ENCODE measurements at places on chromosomes 2 and 18.

GRCh38 chr18:58535340-58536201, 93.3 kb downstream of the ALPK2 start:
- DNase-seq: peak; percentile 28

DNA sequence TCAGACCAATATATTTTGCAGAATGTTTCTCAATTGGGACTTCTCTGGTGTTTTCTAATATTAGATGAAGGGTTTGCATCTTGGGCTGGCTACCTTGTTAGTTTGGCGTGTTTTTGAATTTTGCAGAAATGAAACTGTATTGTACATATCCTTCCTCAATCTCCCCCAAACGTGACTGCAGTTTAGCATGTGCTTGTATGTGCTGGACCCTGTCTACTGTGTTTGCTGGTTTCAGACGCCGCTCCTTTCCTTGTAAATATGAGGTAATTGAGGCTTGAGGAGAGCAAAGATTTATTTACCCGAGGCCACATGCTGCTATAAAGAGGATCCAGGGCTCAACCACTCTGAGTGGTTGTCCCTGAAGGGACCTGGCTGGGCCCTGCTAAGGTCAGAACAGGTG, 57.2 kb downstream of the NGEF start:
- DNase-seq: no peak

- DNase-seq: peak; percentile 84
Measured at GRCh38 chr2:118644190-118644589, 203.3 kb downstream of the EN1 start.

DNA sequence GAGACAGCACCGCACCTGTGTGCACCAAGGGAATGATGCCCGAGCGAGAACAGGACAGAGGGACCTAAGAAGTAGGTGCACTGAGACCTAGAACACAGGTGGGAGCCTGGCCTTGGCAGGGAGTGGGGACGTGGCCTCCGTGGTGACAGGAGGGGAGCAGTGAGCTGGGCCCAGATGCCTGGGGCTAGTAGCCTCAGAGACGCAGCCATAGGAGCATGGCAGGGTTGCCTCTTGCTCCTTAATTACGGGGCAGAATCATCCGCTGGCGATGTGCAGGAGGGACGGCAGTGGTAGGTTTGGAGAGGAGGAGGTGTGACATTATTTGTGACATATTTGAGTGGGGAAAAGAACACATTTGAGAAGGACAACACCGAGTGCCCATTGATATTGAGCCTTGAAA, 57.0 kb upstream of the HPCAL1 start:
- peak; percentile 18 for DNase-seq

DNA sequence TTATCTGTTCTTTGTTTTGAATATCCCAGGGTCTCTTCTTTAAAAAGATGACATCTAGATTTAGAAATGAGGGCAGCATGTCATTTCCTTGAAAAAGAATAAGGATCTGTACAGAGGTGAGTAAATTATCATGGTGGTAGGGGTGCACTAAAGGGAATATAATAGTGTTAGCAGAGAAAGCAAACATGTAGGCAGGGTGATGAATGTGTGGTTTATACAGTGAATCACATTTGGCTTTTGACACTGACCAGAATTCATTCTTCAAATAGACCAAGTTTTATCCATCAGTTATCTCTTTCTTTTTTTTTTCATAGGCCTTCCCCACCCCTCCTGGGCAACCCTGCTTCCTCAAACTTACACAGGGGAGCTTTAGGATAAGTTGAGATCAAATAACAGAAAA, 184.5 kb upstream of the LRP1B start:
- no peak for DNase-seq

GRCh38 chr2:177334940-177335543, 57.5 kb upstream of the AGPS start:
- no peak for DNase-seq

DNA sequence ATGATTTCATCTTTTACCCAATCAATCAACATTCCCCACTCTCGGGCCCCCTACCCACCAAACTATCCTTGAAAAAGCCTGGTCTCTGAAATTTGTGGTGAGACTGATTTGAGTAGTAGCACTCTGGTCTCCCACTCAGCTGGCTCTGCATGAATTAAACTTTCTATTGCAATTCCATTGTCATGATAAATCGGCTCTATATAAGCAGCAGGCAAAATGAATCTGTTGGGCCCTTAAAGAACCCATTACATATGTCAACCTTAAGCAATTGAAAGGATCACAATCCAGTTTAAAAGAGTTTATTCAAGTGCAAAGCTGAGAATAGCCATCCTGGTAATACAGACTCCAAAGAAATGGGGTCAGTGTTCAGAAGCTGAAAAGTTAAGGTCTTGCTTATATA, 68.2 kb downstream of the NEURL3 start:
- no peak for DNase-seq

DNA sequence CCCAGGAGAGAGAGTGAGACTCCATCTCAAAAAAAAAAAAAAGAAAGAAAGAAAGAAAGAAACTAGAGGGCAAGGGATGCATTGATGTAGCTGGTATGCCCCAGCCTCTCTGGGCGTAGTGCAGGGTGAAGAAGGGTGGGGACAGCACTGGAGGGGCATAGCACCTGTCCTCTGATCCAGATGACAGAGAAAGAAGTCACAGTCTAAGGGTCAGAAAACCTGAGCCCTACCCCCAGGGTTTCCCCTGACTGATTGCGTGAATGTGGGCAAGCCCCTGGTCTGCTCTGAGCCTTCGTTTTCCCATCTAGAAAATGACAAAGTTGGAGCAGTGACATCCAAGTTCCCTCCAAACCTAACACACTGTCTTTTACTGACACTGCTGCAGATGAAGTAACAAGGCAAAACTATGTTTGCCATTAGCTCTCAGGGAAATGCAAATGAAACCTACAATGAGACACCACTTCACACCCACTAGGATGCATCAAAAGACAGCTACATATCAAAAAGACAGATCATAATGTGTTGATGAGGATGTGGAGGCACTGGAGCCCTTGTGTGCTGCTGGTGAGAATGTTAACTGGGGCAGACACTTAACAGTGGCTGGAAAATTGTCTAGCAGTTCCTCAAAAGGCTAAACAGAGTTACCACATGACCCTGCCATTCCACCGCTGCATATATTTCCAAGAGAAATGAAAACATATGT, 19.5 kb upstream of the YWHAQ start:
- peak; percentile 57 for DNase-seq

- no peak for DNase-seq
Measured at GRCh38 chr2:160828076-160828475, 332.2 kb upstream of the TANK start.

DNA sequence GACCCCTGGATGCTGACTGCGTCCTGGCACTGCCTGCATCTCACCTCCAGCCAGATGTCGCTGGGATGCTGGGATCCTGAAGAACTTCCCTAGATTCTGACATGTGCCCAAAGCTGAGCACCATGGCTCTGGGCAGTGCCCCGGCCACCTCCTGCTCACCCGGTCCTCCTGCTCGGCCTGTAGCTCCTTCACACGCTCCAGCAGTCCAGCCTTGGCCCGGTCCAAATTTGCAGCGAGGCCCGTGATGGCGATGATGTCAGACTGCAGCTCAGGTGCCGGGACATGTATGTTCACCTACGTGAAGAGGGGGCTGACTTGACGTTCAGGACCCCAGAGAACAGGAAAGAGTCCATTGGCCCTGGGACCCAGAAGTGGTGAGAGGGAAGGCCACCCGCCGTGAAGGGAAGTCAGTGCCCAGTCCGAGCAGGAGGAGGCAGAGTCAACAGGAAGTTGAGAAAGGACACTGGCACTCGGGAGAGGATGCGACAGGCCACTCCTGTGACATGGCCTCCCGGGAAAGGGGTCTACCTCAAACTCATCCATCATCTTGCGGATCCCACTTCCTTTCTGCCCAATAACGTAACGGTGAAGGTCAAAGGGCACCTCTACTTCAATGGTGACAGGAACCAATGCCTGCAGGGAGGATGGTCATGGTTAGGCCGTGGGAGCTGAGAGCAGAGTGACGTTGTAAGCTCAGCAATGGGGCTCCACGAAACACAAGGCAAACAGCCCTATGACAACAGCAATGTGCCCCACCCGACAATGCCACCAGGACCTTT, 46.7 kb downstream of the ANO7 start:
- no peak for DNase-seq

DNA sequence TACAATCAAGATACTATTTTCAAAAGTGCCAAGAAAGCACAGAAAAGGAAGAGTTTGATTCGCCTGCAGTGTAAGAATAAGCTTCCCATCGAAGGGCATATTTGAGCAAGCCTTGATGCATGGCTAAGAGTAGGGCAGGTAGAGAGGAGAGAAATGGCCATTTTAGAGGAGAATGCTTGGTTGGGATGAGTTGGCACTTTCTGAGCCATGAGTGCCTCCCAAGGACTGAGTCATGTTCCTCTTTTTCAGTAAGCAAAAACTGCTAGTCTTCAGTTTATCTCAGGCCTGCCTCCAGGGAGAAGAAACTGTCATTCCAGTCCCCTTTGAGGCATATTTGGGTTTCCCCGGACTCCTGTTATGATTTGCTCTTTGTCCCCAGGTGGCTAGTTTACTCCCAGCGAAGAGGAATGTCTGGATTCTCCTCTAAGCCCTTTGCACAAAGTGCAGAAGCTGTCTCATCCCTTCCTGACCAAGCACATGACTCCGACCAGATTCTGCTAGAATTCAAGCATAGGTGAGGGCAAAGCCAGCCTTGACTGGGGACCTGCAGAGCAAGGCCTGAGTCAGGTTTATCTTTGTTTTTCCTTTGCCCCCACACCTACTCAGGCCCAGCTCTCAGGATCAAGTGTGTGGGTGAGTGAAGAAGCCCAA, 115.2 kb downstream of the TTC32 start:
- DNase-seq: peak; percentile 47

- DNase-seq: peak; percentile 83
Measured at GRCh38 chr2:159797543-159798375, at the start of gene CD302. Gene CD302, minus strand, starts transcription at chr2:159798208. Its CDS starts 10 bp downstream, at chr2:159798198.

GRCh38 chr2:85986121-85986520, 97.3 kb upstream of the ST3GAL5 start:
- DNase-seq: no peak

- DNase-seq: no peak
Measured at GRCh38 chr2:151556121-151556520, 146.4 kb downstream of the RIF1 start.

- no peak for DNase-seq
Measured at GRCh38 chr2:51231071-51231470, 199.1 kb upstream of the NRXN1 start.

DNA sequence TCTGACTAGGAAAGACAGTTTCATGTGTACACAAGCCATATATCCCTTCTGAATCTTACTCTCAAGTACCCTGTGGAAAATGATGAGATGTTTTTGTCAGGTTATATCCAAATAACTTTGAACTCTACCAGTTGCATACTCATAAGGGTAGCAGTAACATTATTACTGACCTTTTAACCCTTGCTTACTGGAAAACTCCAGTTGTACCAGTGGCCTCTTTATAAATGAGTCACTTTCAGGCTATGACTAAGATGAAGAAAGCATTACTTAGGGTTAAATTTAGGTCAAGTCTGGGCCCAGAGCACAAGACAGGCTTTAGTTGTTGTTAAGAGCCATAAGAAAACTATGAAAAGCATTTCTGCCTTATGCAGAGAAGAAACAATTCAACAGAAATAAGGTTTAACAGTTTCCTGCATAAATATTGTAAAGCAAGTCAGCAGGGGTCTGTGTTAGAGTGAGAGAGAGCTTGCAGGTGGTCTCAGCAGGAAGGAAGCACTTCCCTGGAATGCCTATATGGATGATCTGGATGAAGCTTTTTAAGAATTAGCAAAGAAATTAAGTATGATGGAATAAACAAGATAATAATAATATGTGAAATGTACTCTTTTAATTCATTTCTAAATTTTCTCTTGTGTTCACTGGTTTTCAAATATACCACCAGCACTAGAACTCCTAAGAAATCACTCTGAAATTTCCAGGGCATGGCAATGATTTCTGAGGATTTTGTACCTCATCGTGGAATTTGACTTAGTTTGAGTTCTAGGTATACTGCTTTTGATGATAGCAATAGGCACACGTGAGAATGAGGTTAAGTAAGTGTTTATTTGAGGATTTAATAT, 126.6 kb downstream of the UBE2E3 start:
- DNase-seq: no peak

- DNase-seq: no peak
Measured at GRCh38 chr2:175207741-175208438, 26.4 kb upstream of the ATP5MC3 start.

DNA sequence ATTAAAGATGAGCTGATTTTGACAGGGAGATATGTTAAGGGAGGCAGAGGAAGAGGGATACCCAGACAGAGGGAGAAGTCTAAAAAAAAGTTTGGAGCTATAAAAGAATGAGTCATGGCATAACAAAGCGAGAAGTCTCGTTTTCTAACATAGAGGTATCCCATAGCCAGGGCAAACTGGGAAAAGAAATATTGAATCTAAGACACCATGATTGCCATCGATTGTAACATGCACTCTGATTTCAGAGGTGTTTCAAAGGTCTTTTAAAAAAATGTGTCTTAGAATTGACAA, 110.7 kb downstream of the MDH1 start:
- DNase-seq: no peak

GRCh38 chr2:139411236-139411635, 631.0 kb upstream of the NXPH2 start:
- DNase-seq: no peak

DNA sequence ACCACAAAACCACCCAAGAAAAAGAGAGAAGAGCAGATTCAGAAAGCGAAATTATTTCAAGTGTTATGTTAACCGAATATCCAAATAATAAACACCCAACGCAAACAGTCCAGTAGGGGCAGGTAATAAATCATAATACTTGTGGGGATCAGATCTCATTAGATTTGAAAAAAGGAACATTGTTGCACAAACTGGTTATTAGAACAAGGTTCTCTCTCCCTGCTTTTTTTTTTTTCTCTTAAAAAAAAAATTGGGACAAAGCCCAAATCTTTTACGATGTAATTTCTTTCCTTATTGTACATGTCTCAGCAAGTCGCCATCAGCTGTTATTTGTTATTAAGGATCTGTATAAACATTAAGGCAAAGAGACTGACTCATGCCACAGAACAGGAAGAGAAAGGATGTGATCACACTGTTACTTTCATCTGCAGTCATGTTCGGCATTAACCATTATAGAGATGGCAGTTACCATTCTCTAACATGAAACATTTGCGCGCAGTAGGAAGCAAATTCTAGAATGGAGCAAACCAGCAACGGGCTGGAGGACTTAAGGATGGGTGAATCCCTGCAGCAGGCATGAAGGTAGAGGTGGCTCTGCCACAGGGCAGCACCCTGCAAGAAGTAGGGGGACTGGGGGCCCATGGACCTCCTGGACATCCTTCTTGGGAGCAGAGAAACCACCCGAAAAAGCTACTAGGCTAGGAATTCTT, 42.0 kb downstream of the EPHA4 start:
- no peak for DNase-seq

DNA sequence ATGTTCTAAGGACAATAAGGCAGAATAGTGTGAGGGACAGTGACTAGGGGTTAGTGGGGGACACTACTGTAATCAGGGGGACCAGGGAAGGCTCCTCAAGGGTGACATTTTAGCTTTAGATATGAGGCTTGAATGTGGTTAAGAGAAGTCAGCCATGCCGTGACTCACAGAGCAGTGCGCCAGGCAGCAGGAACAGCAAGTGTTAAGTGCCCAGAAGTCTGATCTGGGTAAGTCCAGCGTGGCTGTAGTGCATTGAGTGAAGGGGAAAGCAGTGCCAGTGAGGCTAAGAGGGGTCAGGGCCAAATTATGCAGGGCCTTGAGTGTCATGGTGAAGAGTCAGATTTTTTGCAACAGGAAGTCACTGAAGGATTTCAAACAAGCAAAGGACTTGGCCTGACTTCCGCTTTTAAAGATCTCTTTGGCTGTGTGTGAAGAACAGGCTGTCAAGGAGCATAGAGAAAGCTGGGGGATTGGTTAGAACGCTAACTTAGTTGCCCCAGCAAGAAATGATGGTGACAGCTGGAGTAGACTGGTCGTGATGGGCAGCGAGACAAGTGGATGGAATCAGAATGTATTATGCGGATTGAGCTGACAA, 151.5 kb downstream of the MSH2 start:
- DNase-seq: peak; percentile 30

Data from endodermal cell (in vitro differentiated cells).